ENCODE measurements at places on chromosomes 4 and X. TPM values are rescaled to one million over a fixed set of nuclear protein-coding genes. Genes with fewer than 3 reads are reported as not detected.

EVC gene
- total RNA-seq: 58.2 TPM

CCKAR gene
- total RNA-seq: not detected

TMEM31 gene
- not detected for total RNA-seq

DNA sequence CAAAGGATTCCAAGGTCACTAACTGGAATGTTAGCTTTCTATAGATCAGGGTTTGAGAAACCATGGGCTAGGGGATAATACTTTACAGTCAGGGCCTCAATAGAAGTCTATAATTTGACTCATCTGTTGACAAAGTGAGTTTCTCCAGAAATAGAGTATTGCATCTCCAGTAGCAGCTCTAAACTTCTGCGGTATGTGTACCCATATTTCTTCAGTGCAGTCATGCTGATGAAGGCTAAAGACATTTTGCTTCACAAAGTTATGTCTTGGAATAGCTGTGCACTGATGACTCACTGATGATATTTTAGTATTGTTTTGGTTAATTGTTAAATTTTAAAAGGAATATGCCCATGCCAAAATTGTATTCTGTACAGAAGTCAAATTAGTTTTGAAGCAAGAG, 464.9 kb upstream of the AMOT start:
- H3K27ac ChIP-seq: no peak overlapping the region
- no peaks in the 10 kb centered on the region for H3K36me3 ChIP-seq
- H3K4me1 ChIP-seq: no peaks in the 10 kb centered on the region

DNA sequence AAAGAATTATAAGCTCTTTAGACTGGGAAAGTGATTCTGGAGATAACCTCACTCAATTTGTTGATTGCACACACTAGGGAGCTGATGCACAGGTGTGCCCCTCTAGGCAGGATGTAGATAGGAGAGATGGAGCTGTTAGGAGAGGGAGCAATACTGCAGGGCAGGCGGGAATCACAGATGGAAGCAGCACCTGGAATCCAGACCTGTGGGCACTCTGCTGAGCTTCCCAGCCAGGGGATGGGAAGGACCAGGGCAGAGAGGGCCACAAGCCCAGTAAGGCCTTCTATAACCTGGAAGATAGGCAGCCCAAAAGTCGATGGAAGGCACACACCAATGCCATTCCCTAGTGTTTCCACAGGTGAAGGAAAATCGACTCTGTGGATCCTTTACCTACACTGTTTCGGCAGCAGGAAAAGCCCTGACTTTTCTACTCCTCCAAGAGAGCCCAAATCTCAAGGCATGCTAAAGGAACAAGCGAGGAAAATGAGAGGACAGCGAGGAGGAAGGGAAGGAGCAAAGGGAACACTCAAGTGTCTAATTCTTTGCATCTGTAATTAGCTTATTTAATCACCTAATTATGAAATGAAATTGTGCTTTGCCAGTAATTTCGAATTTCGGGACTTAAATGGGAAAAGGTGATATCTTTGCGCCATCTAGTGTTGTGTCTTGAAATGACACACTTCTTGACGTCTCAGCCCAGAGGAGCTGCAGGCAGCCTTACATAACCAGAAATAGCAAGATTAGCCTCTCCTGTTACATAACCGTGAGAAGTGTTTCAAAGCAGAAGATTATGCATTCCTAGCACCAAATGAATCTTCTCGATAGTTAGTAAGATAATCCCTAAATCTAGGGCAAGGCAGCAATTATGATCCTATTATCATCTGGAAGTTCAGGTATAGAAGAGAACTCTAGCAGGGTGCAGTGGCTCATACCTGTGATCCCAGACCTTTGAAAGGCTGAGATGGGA, 31.0 kb upstream of the TLR3 start:
- H3K4me3 ChIP-seq: no peak overlapping the region
- no peak overlapping the region for H3K27ac ChIP-seq
- H3K4me1 ChIP-seq: no peaks in the 10 kb centered on the region

DNA sequence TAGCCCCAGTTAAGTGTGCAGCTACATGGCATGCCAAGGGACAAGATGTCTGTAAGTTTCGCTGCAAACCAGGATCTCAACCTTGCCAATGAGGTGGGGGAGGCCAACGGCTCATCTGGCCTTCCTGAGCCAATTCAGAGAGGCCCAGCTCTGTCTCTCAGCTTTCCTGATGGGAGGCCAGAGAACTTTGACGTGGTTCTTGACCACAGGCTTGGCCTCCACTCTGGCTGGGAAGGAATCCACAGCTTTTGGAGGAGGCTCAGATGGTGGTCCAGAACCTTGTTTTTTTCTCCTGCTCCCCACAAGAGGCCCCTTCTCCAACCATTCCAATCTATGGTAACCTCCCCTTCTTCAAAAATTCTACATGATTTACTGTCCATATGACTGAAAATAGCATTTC, 9.8 kb downstream of the CAPN6 start:
- no peaks in the 10 kb centered on the region for H3K4me1 ChIP-seq
- DNase-seq: no peak
- no peaks in the 10 kb centered on the region for H3K36me3 ChIP-seq
- H3K4me3 ChIP-seq: no peak overlapping the region

- no peak for DNase-seq
- no peak overlapping the region for H3K4me3 ChIP-seq
- no peaks in the 10 kb centered on the region for H3K36me3 ChIP-seq
- no peak overlapping the region for H3K27ac ChIP-seq
Observed at GRCh38 chrX:80747832-80748231, 61.8 kb downstream of the BRWD3 start.

Data from aorta (tissue), 5 donors.